ENCODE measurements at places on chromosomes 1 and 21.

DNA sequence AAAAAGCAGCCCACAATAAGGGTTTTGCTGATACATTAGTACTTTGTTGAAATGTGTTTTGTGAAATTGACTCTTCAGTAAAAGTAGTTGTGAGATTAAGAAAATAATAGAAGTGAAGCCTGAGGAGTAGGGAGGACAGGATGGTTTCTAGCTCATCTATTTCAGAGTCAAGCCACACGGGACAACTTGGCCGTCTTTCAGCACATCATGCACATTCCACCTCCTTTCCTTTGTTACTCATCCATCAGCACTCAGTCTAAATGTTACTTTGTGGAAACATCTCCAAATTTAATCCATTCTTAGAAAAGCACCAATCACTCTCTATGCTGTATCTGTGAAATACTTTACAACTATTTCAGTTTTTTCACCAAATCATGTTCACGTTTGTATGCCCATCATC, 223.3 kb downstream of the FGGY start:
- DNase-seq: no peak

GRCh38 chr21:42593007-42593814, 60.2 kb upstream of the PDE9A start:
- no peak for DNase-seq

- DNase-seq: no peak
These were observed 513.6 kb downstream of the PLPP3 start for GRCh38 chr1:56065729-56066128.

- no peak for DNase-seq
These were observed 31.9 kb downstream of the ZMYM1 start for GRCh38 chr1:35111106-35111505.

DNA sequence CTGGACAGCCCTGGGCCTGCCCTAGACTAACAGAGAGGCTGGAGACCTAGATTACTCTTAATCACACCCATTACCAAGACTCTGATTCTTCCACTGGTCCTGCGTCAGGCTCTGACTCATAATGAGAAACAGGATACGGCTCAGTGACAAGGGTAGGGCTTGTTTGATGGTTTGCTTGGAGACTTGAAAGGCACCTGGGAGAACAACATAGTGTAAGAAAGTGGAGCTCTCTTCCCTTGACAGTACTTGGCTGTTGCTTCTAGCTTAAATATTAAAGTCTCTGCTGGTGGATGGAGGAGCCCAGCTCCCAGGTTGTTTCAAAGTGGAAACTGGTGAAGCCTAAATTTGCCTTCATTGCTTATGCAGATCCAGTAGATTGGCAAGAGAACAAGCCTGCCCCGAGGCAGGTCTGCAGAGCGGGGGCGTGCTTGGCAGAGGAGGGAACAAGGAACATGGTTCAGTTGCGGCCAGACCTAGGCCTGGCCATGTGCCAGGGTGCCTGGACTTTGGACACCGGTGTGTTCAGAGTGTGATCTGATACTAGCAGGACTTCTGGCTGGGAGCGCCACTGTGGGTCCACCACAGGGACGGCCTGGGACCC, 480.6 kb downstream of the CAMTA1 start:
- peak; percentile 94 for DNase-seq

Data from DMS79 treated with DMSO at 0.1 percent for 48 hours (cell line).